Amygdala (tissue), 56 donors: ENCODE measurements at places on chromosomes 6 and 20.

DNA sequence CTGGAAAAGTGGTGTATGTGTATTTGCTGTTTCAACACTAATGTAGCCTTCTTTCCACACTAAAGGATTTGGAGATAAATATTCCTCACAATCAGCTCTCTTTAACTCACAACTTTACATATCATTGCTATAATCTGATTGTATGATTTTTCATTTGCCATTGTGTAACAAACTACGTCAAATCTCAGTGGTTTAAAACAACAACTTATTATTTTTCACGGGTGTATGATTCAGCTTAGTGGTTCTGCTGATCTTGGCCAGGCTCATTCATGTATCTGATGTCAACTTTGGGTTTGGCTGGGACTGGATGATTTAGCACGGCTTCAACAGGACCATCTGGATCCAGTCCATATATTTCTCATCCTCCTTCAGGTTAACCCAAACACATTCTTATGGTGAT lies 55.4 kb upstream of the TMX4 start:
- no peak for DNase-seq

DNA sequence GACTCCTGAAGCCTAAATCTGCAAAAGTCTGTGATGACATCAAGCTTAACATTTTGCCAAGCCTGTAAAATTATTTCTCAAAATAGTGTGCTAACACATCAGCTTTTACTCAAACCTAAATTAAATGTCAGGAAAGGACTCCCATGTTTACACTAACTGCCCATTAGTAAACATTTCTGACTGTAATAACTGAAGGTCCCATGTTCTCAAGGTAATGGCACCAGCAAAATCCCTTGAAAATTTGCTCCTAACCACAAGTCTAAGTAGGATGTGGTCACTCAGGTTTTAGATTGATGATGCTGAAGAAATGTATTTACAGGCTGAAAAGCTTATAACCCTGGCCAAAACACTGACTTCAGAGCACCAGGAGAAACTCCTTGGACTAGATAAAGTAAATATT lies 33.0 kb downstream of the BACH2 start:
- no peak for DNase-seq

DNA sequence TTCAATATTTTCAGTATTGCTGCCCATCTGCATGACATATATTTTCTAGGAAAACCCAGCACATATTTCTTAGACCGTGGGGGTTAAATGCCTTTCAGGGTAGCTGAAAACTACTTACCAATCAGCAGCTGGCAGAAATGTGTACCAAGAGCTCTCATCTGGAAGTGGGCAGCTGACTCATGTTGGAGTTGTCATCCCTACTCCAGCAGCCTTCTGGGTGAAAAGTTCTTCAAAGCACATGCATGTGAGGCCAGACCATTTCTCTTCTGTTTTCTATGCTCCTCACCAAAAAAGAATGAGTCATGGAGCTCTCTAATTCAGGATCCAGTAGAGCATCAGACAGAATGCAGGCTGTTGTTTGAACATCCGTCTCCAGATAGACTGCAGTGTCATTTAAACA lies 135.5 kb downstream of the PAX1 start:
- no peak for DNase-seq

DNA sequence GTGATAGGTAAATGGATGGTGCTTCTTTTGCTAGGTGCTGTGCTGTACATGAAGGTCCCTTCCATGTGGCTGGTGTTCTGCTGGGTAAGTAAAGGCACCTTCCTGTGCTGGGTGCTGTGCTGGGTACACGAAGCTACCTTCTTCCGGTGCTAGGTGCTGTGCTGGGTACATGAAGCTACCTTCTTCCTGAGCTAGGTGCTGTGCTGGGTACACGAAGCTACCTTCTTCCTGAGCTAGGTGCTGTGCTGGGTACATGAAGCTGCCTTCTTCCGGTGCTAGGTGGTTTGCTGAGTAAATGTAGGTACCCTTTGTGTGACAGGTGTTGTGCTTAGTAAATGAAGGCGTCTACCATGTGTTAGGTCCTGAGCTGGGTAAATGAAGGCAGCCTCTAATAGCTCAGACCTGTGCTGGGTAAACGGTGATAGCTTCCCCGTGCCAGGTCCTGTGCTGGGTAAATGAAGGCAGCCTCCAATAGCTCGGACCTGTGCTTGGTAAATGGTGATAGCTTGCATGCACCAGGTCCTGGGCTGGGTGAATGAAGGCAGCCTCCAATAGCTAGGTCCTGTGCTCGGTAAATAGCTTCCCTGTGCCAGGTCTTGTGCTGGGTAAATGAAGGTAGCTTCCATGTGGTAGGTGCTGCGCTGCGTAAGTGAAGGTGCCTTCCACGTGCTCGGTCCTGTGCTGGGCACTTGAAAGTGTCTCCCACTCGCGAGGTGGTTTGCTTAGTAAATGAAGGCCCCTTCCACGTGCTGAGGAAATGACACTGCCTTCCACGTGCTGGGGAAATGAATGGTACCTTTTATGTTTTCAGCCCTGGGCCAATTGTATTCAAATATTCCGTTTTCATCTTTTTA lies 115.5 kb downstream of the ERMARD start:
- DNase-seq = no peak

DNA sequence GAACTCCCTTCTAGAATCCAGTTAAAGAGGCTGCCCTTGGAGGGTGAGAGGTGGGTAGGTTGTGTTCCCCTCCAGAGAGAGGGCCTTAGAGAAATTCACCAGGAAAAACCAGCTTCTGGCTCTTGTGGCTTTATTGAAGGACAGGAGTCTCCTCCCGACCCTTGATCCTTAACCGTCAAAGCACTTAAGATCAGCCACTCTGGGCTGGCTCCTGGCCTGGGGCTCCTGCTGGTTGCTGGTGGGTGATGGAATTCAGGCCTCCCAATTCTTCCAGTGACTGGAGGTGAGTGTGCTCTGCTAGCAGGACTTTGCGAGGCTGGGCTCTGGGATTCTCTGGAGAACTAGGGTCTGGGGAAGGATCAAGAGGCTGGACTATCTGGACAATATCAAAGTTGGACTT lies 75.6 kb upstream of the LGSN start:
- DNase-seq = no peak

DNA sequence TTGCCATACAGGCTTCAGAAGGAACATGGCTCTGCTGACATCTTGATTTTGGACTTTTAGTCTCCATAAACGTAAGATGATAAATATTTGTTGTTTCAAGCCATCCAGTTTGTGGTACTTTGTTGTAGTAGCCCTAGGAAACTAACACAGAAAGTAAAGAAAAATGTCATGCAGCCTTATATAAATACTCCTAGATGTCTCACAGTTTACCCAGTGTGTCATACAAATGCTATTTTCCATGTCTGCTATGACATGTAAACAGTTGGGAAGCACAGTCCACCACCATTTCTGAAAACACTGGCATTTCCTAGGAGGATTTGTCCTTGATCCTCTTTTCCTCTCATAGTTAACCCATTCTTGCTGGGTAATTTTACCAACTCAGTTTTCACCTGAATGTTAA lies 30.6 kb upstream of the ME1 start:
- DNase-seq = no peak

DNA sequence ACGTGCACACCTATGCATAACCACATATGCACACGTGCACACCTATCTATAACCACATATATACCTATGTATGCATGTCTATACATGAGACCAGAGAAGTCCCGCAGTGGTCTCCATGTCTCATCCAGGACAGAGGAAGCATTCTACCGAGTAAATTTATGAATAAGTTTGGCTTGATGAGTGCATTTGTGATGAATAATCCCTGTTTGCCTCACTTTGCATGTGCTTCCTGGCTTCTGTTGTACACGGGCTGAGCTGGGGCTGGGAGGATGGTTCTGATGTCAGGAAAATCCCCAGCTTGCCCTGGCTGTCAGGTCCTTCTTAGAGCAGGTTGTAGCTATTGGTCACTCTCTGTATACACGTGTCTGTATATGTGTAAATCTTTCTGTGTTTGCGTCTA lies 157.6 kb upstream of the RPS6KA2 start:
- no peak for DNase-seq

GRCh38 chr6:10205892-10206291 lies 209.0 kb downstream of the TFAP2A start:
- no peak for DNase-seq

GRCh38 chr6:41511443-41512060 lies 34.6 kb upstream of the FOXP4 start:
- DNase-seq = no peak

DNA sequence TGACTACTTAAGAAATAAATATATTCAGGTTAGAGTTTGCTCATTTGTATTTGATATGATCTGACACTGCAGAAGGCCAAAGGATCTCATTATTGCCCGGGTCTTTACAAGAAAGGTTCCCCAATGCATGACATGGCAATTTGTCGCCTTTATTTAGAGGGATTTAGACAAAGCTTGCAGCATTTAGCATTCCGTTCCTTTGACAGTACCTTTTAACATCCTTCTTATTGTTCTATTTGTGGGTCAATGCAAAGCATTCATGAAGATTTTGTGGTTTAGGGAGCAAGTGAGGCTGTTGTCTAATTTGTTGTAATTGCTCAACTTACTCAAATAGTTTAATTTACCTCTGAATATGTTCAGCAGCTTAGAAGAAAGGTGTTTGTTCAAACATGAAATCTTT lies 230.8 kb upstream of the FLRT3 start:
- DNase-seq = no peak

GRCh38 chr6:156595476-156595875 lies 181.7 kb upstream of the ARID1B start:
- DNase-seq = no peak

DNA sequence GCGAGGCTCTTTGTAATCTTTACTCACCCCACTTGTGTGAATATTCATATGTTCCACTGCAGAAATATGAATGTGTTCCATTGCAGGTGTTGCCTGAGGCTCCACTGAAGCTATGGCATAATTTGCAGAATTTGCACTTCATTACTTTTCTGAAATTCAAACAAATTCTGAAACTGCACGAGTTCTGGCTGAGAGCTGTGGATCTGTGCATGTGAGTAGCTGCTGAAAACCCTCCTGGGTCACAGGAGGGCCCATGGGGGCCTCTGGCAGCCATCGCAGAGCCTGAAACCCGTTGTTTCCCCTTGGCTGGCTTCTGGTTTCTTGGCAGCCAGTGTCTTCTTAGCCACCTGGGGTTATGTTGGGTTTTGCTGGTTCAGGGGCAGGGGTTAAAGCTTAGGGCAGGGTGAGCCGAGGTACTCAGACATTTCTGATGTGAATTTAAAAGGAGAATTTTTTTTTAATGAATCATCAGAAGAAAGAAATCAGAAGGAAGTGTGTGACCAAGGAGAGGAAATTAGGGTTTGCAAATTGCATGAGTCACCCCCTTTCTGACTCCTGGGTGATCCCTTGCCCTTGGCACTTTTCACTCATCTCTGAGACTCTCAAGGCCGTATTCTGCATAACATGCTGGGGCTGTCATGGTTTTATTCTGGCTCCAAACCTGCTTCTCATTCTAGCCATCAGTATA lies 40.6 kb downstream of the TOX2 start:
- DNase-seq = no peak

DNA sequence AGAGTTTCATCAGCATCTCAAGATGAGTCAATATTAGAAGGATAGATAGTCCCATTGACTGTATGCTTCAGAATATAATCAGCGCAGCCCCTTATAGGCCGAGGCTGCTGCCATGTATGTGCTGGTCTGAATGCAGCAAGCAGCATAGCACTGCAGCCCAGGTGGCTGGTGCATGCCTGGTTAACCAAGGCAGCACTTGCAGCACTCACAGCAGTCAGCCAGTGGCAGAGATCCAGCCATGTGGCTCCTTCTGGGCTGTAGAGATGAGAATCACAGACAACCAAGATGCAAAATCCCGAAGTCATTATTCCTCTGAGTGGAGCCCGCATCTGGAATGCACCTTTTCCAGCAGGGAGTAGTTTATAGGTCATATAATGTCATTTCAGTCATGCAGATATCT lies 251.9 kb downstream of the UST start:
- DNase-seq = no peak

DNA sequence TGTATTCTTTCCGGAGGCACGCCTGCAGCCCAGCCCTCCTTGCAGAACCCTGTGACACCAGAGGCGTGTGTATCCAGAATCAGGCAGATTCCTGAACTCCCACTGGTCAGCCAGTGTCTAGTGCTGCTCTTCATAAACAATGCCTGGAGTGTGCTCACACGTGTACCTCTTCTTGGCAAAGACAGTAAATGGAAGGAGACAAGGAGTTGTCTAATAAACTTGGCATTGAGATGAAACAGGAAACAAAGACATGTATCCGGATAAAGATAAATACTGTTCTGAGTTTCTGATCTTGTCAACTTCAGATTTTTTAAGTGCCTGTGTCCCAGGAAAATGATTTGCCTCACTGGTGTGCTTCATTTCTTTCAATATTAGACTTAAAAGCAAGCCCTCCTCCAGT lies 1.7 kb downstream of the RPS6KA2 start:
- no peak for DNase-seq

DNA sequence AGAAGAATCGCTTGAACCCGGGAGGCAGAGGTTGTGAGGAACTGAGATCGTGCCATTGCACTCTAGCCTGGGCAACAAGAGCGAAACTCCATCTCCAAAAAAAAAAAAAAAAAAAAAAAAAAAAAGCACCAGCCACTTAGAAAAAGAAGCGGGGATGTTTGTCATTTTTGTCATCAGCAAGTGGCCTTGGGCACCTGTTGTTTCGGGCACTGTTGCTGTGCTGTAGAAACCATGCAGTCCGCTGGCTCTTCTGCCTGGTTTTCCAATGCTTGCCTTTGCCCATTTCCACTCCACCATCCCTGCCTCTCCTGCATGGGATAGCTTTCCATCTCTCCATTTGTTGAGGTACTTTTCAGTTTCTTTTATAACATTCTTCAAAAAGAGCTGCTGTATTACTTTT lies 129.3 kb downstream of the ARID1B start:
- DNase-seq = no peak

DNA sequence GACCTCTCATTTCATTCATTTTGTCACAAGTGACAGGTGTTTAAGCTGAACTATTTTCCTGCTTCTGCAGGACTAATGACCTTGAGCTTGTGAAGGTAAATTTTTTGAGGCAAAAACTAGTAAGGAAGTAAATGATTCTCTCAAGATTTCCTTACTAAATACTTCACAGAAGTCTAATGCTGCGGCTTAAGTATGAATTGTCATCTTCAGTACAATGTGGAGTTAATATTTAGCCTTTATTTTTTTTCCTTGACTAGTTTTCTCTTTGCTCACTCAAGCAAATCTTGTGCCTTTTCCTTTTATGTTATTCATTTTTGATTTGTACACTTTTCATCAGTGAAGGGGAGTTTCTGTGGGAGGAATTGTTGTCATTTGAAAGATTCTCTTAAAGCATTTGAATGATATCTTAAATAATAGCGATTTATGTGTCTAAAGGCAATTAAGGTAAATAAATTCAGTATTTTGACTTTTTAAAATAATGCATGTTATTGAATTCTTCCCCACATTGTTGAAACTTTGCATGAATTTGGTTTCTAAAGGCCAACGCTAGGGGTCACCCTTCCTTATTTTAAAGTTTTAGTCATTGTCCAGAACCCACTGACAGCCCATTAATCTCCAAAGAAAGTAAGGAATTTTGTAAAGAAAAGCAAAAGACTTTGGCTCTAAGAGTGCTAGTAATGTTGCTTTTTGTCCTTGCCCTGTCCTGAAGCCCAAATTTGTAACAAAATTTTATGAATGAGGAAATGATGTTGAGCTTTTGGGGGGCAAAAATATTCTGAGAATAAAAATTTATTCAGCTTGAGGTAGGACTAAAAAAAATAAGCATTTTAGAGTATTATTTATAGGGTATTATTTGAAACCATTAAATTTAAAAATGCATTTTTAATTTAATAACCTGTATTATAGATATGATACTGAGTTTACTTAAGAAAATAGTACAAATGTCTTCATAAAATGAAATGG lies 157.4 kb upstream of the LAMA2 start:
- no peak for DNase-seq
